ENCODE measurements at places on chromosomes 3 and 15.

DNA sequence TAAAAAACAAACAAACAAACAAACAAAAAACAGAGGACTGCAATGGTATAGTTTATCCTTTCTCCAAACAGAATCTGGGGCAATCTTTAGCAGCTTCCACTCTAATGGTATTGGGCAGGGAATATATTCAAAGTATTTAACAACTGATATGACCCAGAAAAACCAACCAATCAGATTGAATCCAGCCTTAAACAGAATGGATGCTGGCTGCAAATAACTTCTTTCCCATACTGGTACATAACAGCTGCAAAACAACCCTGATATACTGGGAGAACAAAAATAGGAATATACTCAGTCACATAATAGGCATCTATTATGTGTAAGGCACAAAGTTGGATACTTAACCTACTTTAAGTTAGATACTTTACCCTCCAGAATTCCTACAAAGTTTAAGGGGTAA is 49.1 kb downstream of the UBR1 start:
- no peak for DNase-seq

GRCh38 chr15:61994216-61994615 is 66.0 kb downstream of the VPS13C start:
- DNase-seq: no peak

DNA sequence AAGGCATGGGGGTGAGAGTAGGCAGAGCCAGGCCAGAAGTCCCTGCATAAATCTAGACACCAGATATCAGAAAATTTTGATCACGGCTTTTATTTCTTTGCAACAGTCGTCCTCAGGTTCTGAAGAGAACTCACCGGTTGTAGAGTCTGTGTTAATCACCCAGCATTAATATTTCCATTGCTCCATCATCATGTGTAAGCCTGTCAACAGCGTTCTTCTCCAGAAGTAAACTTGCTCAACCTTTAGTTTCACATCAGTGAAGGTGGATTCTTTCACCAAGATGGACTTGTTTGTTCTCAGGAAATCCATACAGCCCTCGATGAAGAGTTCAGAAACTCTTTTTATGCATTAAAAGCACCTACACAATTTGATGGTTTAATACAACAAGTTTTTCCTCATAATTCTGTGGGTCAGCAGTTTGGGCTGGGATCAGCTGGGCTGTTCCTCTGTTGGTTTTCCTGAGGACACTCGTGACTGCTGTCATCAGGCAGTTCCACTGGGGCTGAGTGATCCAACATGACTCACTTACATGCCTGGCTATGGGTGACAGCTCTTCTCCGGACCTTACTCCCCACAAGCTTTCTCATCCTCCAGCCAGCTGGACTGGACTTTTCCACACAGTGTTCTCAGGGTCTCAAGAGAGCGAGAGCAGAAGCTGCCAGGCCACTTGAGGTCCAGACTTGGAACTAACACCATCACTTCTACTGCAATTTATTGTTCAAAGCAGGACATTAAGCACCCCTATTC is 303.4 kb downstream of the ZNF621 start:
- no peak for DNase-seq

DNA sequence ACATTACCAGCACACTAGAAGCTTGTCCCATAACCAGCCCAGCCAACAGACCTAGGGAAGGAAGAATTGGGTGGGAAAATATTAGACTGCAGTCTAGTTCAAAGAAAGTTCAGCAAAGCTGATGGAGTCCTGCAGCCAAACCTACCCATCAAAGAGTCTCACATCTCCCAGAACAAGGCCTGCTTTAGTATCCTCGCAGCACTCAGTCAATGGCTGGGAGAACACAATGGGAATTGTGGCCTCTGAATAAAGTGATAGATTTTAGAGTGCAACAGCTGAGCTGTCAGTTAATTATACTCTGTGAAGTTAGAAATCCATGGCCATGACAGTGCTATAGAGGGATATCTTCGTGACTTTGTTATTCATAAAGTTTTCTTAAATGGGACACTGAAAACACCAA is 207.2 kb upstream of the NAALADL2 start:
- DNase-seq: no peak

DNA sequence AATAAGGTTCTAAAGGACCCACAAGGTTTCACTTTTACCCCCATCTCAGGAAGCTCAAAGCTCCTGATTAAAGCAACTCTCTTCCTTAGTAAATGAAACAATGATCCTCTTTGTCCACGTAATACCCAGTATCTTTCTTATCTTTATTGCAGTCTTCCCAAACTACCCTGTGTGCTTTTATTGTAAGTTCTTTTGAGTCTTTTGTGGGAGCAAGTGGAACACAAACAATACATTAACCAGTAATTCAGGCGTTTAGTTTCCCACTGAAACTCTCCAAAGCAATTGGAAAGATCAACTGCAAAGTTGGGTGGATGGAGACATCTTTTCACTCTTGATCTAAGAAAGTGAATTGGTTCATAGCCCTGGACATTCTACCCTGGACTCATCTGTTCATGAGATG is 240.0 kb downstream of the ZNF621 start:
- no peak for DNase-seq

- DNase-seq: no peak
Observed at GRCh38 chr15:59687836-59688235, 1.3 kb downstream of the BNIP2 start.

DNA sequence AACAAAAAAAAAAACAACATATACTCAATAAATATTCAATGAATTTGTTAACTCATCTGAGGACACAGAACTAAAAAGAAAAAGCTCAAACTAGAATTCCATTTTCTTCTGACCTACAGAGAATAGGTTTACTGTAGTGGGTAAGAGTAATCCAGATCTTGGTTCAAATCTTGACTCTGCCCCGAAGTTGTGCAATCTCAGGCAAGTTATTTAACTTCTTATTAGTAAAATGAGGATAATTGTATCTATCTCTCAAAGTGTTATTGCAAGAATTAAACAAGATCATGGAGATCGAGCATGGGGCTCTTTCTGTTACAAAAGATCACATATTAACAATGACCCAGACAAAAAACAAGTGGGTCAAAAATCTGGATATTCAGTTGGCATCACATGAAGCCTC is 41.1 kb upstream of the OXTR start:
- DNase-seq: no peak

DNA sequence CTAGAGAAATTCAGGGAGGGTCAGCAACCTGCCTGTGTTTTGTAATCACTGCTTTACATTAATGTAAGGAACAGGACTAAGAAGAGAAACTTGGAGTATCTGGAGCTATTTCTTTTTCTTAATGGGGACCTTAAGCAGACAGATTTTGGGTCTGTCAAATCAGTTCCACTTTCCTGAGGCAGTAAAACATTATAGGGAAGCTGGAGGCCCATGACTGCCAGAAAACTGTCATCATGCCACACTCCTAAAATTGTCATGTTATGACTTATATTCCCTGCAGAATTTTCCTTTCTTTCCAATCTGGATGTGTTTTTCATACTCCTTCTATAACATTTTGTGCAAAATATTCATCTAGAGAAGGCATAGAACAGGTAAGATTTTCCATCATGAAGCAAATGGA is 28.8 kb downstream of the DGKG start:
- DNase-seq: no peak

- DNase-seq: peak; percentile 8
Observed at GRCh38 chr3:58116161-58116955, 94.4 kb downstream of the DNASE1L3 start.
